ENCODE measurements at places on chromosomes 13 and 19.
A peak's percentile ranks its signal among the peaks of the same experiment; 100 is the strongest.

GRCh38 chr13:105817498-105817897, 718.0 kb downstream of the EFNB2 start:
- no peak for DNase-seq

DNA sequence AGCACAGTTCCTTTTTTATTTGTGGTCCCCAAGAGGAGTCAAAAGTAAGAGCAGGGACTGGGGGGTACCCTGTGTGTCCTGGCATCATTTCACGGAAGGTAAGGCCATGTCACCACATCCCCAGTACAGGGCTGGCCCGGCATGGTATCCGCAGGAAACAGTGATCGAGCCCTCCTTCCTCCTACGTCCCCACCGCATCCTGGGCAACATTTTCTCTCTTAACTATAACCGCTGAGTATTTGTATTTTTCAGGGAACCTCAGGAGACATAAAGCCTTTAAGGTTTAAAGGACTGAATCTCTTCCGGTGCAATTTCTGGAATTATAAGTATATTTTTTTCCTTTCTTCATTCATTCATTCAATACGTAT, 13.6 kb upstream of the LATS2 start:
- DNase-seq: peak; percentile 65

GRCh38 chr13:60435762-60436374, 38.8 kb downstream of the TDRD3 start:
- DNase-seq: no peak

GRCh38 chr19:29285187-29285687, 72.3 kb upstream of the UQCRFS1 start:
- DNase-seq: no peak

GRCh38 chr13:46893798-46894560, 2.9 kb downstream of the HTR2A start:
- peak; percentile 67 for DNase-seq
